ENCODE measurements at places on chromosomes 7 and 10.

DNA sequence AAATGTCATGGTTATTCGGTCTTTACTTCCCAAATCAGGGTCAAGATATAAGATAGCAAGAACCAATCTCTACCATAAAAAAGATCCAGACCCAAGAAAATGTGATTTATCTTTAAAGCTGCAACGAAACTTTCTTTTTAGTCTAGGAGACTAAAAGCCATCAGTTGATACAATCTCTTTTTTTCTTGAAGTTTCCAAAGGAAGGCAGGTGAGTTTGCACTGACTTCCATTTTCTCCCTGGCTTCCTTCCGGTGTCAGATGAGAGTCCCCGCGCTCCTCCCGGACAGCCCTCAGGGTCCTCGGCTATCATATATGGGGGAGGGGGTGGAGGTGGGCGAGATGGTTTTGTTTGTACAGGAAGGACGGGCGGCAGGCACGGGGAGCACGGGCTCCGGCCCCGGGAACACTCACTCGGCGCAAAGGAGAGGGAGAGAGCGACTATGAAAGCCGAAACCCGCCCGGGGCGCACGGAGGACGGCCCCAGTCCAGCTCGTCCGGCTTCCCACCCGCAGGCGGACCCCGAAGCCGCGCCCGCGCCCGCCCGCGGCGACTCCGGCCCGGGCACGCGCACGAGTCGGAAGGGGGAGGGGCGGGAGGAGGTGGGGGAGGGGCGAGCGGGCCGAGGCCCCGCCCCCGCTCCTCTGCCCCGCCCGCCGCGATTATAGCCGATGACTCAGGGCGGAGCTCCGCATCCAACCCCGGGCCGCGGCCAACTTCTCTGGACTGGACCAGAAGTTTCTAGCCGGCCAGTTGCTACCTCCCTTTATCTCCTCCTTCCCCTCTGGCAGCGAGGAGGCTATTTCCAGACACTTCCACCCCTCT lies at the start of gene BAG3:
BAG3 (plus strand) TSS at position 689 of the 822 bp plus-strand sequence. CDS start 296 bp downstream, outside the sequence.
- peak; percentile 72 for DNase-seq

DNA sequence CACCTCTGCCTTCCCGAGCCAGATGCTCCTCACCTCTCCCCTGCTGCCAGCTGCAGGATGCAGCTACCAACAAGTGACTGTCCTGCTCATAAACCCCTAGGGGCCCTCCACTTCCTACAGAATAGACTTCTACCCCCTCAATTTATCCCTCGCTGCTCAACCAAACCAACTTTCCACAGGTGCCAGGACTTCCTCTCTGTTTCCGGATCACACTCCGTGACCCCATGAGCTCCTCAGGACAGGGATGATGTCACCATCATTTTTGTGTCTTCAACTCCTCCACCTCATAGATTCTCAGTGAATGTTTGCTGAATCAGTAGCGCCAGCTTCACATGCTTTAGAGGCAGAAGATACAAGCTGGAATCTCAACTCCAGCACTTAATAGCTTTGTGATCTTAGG lies 25.8 kb upstream of the ADRB1 start:
- no peak for DNase-seq

- DNase-seq = no peak
Measured at GRCh38 chr10:82982110-82982608, 1107.2 kb downstream of the NRG3 start.

GRCh38 chr7:55504093-55504859 lies 68.0 kb downstream of the VOPP1 start:
- DNase-seq = no peak

GRCh38 chr10:29250066-29250465 lies 38.8 kb upstream of the LYZL1 start:
- no peak for DNase-seq

GRCh38 chr7:68088879-68089278 lies 1092.2 kb downstream of the TYW1 start:
- DNase-seq = no peak

DNA sequence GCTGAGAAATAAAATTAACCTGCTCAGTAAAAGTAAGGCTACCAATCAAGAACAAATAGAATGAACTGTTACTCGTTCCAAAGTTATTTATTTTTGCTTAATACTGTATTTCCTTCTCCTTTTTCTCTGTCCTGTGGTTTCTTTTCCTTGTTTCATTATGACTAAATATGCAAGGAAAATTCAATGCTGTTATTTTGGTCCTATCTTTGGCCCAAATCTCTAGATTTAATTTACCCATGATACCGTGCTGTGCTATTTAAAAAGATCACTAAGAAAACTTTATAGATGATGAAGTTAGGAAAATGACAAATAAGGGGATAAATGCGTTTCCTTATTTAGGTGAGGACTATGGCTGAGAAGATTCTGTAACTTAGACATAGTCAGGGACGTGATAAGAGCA lies 45.3 kb upstream of the FAM133B start:
- no peak for DNase-seq

DNA sequence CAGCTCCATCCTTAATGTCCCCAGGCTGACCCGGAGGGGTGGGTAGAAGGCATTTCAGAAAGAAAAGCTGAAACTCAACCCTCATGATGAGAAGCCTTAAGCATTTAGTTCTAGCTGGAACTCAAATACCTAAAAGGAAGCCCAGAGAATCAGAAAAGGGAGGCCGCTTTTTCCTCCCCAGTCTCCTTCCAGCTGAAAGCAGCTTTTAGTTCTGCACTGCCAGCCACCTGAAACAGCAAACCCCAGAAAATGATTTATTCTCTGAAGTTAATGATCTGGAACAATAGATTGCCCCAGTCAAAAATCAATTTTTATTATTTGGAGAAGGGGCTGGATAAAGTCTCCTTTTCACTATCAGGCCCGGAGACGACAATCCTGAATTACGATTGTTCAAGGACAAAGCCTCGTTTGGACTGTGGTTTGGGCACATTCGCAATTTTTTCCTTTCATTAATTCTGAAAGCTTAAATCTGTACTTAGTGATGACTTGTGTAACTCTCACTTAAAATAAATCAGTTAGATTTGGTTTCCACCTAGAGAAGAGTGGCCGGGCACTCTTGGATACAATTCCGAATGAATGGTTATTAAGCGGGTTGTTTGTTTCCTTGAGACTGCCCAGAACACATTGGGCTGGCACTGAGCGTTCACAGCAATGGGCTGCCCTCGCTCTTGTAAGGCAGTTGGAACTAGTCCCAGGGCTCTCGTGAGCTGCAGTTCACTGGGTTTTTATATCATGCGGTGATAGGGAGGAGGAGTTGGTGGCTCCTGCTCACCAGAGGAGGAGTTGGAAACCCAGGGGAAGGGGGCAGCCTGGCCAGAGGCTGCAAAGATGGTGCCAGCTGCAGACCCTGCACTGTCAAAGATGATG lies 262.2 kb downstream of the CCSER2 start:
- DNase-seq = no peak

DNA sequence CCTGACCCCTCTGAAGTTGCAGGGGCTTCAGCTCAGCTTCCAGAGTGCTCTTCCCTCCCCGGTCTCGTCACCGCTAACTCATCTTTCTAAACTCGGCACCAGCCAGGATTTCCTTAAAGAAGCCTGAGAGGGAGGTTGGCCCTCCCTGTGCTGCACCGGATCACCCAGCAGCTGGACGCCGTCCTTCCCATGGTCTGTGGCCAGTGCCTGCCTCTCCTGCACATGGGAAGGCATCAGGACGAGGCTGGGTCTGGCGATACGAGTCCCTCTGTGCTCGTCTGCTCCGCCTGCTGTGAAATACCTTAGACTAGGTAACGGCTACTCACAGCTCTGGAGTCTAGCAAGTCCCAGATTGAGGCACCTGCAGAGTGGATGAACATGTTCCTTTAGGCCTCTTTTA lies 179.1 kb downstream of the ZMYND11 start:
- no peak for DNase-seq

Data from stimulated activated naive CD4-positive, alpha-beta T cell (primary cell).